Activated CD4-positive, alpha-beta memory T cell treated with anti-CD3 and anti-CD28 coated beads, Interleukin-2, amount 10 ng/mL, durations not matched to agents 7 days and 5 days (primary cell): ENCODE measurements at places on chromosomes 6 and 20. TPM values are rescaled to one million over a fixed set of nuclear protein-coding genes. Genes with fewer than 3 reads are reported as not detected.

GRCh38 chr6:92887871-92888270 is 531.5 kb downstream of the EPHA7 start:
- DNase-seq, result no peak

DNA sequence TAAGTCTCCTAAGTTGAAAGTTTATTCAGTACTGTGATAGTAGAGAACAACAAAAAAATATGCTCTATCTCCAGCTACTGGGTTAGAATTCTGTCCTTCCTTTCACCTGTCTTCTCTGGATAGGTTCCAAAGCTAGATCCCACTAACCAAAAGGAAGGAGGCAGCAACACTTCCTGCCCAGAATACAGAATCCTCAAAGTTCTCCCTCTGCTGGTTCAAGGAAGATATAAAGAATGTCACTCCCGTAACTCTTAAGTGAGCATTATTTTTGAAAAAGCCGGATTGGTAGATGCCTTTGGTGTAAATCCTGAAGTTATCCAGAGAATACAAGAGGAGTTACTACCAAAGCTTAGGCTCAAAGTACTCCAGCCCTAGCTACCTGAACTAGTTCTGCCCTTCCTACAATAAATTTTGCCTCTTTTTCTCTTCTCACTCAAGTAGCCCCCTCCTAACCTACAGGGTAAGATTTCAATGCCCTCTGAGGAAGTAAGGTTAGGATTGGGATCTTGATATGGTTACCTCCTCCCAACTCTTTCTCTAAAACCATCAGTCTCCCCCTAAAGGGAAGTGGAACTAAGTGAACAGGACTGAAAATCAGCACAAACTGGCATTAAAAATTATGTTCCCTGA is 26.0 kb upstream of the CRIP3 start:
- DNase-seq, result no peak

DNA sequence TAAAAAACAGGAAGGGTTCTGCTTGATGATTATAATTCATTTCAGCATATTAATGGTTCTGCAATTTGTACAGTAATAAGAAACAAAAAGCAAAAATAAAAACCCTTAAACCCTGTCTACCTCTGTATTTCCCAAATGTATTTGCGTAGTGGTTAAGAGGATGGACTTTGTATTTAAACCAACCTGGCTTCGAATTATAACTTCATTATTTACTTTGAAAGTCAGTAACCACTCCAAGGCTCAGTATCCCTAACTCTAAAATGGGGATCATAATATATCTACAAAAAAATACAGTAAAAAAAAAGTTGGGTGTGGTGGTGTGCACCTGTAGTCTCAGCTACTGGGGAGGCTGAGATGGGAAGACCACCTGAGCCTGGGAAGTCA is 21.4 kb downstream of the PERP start:
- DNase-seq, result no peak

DNA sequence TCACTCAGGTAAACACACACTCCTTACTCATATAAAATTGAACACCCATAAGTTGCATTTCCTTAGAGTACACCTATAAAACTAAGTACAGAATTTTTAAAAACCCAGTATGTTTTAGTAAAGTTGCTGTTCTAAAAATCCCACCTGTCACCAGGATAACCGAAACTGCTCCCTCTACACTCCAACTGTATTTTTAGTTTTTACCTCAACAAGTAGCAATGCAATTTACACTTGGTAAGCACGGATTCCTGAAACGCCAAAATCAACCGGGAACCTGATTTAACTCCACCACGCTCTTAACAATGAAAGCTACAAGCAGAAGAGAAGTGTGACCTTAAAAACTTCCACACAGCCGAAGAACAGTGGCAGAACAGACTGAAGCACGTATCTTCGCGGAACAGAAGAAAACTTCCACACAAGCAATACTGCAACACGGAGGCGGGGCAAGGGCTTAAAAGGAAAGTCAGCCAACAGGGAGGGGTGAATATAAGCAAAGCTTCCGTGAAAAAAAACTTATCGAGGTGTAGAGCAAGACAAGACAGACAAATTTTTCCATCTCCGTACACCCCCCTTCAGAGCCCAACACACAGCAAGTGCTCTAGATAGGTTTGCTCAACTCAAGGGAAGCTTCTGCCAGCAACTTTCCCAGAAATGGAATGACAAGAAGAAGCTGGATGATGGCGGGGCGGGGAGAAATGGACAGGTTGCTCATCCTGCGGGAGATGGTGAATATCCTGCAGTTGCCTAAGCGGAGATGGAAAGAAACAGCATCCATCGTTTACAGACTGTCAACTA is 1.4 kb downstream of the STAU1 start:
- DNase-seq, result peak; percentile 73

DNA sequence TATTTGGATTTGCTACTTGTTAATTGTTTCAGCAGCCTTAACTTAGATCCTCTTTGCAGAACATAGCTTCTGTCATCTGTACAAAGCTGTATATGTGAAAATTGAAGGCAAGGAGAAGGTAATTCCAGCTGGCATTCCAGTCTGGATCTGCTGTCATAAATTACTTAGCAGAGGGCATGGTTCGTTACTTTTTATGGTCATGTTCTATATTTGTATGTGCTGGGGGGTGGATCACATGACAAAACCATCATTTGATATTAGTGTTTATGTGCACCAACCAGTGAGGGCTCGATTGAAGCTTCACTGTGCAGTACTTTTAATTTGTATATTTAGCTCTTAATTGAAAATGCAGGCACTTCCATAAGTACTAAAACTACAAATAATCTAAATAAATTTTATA is 80.2 kb downstream of the CAP2 start:
- no peak for DNase-seq

DNA sequence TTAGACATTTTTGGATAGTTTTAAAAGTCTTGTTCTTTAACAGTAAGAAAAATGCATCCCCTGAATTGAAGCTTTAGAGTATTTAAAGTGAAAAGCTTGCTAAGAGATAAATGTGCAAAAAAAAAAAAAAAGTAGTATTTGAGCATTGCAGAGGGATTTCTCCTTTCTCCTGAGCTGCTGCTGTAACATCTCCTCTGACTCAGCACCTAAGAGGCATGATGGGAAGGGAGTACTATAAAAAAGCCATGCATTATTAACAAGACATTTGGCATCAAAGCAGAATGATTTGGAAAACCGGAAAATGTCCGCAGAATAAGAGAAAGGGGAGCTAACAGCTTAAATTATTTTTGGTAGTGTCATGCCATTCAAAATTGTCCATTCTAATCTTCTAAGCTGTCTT is 27.9 kb downstream of the B4GALT5 start:
- no peak for DNase-seq

DNA sequence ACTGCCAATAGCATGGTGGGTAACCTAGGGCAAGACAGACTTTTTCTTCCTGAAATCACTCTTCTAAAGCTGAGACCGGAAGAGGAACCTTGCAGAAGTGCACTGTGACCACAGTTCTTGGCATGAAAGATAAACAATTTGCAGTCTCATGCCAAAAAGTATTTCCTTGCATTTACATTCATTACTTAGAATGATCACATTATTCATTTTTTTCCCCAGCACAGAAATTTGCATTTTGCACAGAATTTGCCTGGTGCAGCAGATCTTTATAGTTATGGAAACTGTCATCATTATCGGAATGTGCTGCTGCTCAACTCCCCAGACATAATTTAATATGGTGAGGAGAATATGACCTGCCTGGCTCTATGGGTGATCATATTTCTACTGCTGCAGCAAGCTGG is 42.2 kb upstream of the EDN3 start:
- DNase-seq, result no peak

DNA sequence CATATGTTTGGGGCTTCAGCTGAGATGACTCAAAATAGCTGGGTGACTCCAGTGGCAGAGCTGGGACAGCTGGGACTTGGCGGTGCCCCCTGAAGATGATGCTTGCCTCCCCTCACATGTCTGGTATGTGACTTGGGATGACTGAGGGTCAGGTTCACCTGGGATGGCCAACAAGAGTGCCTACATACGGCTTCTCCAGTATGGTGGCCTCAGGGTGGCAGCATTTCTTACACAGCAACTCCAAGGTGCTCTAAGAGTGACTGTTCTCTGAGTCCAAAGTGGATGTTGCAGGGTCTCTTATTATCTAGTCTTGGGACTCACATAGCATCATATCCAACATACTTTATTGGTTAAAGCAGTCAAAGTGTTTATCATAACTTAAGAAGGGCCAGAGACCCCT is 87.8 kb upstream of the CENPW start:
- DNase-seq, result no peak

GRCh38 chr6:157424491-157425020 is 43.6 kb downstream of the ZDHHC14 start:
- no peak for DNase-seq

- DNase-seq, result no peak
These were observed 65.3 kb upstream of the ID4 start for GRCh38 chr6:19771753-19772336.

GRCh38 chr6:107244742-107245480 is 129.6 kb upstream of the BEND3 start:
- DNase-seq, result no peak

DNA sequence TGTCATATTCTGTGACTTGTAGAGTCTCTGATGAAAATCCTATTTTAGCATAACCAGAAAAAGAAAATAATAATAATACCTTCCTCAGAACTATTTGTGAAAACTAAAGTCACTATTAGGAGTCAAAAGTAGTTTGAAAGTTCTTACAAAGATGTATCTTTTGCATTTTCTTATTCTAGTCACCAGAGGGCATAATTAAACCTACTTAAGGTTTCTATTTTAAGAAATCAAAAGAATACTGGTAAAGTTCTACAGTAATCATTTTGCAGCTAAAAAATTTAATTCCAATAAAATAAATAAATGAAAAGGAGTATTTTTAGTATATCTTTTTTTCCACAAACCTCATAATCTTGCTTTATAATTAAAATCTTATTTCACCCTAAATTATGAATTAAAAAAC is 28.0 kb upstream of the MCM9 start:
- no peak for DNase-seq

GRCh38 chr6:78713564-78713963 is 153.8 kb upstream of the IRAK1BP1 start:
- no peak for DNase-seq

- no peak for DNase-seq
These were observed 158.1 kb upstream of the B3GAT2 start for GRCh38 chr6:71114986-71115385.

DNA sequence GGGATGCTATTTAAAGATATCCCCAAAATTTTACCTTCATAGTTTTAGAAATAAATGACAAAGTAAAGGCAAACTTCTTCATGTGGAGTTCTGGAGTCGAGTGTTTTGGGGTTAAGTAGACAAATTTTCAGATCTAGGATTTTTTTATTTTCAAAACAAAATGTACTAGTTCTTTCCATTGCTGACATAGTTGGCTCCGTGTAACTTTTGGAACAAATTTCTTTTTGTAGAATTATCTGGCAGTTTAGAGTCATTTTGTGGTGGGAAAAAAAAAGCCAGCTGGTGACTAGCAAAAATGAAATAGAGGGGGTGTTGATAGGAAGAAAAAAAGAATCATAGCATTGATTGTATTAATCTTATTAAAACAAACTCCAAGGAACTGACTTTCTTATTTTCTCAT is 131.6 kb upstream of the TCF21 start:
- DNase-seq, result no peak

- no peak for DNase-seq
These were observed 9.2 kb downstream of the RAET1G start for GRCh38 chr6:149913540-149914240.

GRCh38 chr6:134195985-134196384 is 121.9 kb downstream of the SGK1 start:
- DNase-seq, result no peak

DNA sequence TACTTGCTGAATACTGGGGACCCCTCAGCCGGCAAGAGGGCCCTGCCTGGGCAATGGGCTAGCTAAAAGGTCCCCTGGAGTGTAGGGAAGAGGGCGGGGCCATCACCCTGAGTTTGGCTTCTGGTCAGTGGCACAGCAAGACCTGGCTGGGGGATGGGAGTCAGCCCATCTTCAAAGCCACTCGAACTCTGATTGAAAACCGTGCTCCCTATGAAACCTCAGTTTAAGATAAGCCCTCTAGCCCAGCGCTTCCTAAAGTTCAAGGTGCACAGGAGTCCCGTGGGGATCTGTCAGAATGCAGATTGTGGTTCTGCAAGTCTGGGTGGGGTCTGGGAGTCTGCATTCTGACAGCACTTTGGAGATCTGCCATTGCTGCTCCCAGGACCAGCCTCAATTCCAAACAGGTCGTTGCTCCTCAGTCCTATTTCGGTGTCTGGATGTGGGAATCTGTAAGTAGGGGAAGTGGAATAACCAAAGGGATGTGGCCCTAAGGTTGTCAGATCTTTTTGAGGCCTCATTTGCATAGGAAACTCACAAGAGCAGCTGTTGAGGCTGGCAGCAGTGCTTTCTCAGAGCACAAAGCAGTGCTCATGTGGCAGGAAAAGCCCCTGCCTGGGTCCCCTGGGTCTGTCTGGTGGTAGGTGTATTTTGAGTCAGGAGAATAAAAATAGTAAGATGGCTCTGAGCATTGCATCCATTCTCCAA is 85.3 kb upstream of the SCP2D1 start:
- DNase-seq, result no peak

DNA sequence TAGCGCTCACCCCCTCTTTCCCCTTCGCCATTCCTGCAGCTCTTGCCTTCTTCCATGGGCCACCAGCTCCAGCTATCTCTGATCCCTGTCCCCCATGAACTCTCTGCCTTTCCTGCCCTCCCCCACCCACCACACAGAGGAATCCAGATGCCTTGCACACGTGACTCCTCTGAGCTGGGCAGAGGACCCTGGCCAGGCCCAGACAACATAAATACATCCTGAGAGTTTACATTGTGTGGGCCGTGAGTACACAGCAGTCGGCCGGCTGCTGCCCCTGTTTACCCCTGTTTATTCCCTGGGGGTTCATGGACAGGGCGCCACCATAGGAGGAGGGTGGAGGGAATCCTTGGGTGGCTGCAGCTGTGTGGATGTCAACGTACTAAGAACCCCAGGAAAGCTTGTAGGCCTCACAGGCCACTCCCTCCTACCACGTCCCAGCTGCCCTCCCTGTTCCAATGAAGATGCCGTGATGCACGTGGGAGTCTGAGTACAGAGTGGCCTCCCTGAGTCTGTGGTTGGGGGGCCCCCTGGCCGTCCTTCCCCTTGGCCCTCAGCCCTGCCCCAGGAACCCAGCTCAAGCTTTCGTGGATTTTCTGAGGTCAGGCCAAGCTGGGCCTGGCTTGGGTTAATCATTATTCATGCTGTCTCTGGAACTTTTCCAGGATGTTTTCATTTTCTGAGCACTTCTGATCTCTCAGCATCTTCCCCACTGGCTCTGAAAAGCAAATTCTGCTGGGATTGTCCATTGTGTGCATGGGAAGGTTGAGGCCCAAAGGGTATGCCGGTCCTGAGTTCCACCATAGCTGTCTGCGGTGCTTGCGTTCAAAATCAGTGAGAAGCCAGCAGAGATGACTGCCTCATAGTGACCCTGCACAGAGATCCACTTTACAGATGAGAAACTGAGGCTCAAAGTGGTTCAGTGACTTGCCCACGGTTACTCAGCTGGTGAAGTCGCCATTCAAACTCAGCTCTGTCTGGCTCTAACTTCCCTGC is 136.3 kb downstream of the MRPL14 start:
- DNase-seq, result no peak

Gene GJA10
- 3.4 TPM for total RNA-seq

Gene LINC00237
- total RNA-seq, result not detected

Gene SLC22A7
- total RNA-seq, result not detected

Gene ANKRD60
- not detected for total RNA-seq

Gene OXT
- not detected for total RNA-seq

Gene IL17F
- total RNA-seq, result 13.3 TPM

Gene DNAH8
- 0.03 TPM for total RNA-seq

Gene IP6K3
- not detected for total RNA-seq
